ENCODE measurements at places on chromosomes 3 and 15.

DNA sequence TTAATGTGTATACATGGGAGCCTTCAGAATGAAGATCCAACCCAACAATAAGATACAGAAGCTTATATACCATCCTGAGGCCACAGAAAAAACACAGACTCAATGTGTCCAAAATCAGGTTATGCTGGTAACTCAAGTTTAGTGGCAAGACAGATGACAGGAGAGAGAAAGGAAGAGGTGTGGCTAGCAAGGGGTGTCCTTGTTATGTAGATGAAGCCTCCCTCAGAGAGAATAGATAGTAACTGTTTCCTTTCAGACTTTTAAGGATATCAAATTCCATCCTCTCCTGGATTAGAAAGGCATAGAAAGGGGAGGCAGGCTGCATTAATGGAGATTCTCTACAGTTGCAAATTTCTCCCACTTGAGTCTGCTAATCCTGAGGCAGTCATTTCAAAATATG is 447.4 kb downstream of the GABRB3 start:
- DNase-seq = no peak

DNA sequence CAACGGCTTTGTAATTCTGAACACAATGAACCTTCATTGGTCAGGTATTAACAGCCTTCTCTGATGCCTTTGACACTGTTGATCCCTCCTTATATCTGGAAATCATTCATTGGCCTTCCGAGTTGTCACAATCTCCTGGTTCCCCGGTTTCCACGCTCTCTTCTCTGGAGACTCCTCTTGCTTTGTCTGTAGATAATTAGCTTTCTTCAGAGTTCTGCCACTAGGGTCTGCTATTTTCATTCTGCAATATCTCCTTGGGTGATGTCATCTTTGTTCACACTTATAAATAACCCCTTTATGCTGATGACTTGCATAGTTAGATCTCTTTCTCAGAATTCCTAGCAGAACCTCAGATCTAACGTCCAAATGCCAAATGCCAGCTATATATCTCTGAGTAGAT is 583.8 kb upstream of the ZNF717 start:
- DNase-seq = no peak

DNA sequence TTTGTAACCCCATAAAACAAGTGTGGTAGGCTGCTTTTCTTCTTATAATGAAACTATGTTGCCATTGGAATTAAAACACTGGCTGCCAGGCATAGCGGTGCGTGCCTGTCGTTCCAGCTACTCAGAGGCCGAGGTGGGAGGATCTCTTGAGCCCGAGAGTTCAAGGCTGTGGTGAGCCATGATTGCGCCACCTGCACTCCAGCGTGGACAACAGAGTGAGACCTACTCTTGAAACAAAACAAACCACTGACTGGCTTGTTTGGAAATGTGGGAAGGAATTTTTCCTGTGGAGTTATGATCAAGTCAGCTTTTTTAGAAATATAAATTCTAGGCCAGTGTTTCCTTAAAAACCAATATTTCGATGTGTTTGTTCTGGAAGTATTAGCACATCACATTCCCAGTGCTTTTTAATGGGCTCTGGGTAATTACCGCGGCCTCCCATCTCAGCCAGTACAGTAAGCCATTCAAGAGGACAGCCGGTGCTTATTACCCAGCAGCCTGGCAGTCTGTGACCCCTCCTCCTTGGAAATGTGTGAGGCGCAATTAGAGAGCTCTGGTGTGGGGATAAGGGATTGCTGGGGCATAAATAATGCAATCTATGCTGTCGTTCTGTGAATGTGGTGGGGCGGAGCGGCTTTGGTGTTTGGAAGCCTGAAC is 58.3 kb upstream of the TRAK1 start:
- DNase-seq = no peak

GRCh38 chr15:73686781-73687256 is 2.6 kb downstream of the CD276 start:
- no peak for DNase-seq

- no peak for DNase-seq
Observed at GRCh38 chr15:71115567-71116351, 488 bp downstream of the THSD4 start.

Data from activated CD4-positive, CD25-positive, alpha-beta regulatory T cell treated with anti-CD3 and anti-CD28 coated beads, Interleukin-2, amount 50 U/mL, for 16 hours (primary cell).